ENCODE measurements at places on chromosomes 5 and 9. TPM values are rescaled to one million over a fixed set of nuclear protein-coding genes. Genes with fewer than 3 reads are reported as not detected.

The TNFSF8 gene
- 3.1 TPM for total RNA-seq

The PCDH12 gene
- 7.0 TPM for total RNA-seq

- no peak for DNase-seq
Observed at GRCh38 chr5:141919218-141920119, 4.2 kb upstream of the DELE1 start.

DNA sequence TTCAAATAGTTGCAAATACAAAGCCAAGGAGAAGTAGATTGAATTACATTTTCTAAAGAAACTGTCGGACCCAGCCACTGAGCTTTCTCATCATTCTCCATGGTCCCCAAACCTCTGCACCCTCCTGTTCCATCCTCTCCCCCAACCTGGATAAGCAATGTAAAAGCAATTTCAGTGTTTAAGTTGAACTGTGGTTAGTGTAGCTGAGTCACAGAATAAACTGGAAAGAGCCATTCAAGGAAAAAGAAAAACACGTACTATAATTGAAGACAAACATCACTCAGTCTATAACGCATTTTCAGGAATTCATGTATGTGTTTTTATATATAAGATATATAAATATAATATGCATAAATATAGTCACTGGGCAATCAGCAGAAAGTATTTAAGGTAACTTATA, 54.1 kb upstream of the TMEM161B start:
- no peak for DNase-seq

DNA sequence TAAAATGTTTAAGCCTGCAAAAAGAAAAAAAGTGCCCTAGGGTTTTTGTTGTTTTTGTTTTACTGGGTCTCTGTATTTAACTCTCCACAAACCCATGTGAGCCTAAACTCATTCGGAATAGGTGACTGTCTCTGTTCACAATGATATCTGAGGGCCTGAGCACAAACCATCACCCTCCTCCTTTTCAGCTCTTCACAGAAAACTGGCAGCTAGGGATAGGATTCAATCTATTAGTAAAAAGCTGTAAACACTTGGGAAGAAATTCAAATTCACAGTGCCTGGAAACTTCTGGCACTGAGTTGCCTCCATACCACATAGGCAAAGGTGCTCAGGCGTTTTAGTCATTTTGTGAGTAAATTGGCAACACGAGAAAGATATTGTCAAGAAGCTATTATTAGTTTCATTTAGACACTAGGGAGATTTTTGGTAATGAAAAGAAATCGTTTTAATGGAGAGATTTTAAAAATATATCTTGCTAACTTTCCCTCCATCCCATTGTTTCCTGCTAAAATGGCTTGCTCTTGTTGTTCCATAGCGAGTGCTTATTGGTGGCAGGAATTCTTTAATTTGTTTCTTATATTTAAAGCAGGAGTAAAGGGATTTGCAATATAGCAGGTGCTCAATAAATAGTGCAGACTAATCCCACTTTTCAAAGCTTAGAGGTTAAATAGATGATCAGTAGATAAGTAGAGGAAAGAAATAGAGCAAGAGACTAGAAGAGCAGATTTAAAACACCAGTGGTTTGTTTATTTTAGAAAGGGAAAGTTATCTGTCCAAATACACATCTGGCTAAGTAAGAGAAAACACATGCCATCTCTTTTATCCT, 9.7 kb downstream of the FOXD1 start:
- no peak for DNase-seq

DNA sequence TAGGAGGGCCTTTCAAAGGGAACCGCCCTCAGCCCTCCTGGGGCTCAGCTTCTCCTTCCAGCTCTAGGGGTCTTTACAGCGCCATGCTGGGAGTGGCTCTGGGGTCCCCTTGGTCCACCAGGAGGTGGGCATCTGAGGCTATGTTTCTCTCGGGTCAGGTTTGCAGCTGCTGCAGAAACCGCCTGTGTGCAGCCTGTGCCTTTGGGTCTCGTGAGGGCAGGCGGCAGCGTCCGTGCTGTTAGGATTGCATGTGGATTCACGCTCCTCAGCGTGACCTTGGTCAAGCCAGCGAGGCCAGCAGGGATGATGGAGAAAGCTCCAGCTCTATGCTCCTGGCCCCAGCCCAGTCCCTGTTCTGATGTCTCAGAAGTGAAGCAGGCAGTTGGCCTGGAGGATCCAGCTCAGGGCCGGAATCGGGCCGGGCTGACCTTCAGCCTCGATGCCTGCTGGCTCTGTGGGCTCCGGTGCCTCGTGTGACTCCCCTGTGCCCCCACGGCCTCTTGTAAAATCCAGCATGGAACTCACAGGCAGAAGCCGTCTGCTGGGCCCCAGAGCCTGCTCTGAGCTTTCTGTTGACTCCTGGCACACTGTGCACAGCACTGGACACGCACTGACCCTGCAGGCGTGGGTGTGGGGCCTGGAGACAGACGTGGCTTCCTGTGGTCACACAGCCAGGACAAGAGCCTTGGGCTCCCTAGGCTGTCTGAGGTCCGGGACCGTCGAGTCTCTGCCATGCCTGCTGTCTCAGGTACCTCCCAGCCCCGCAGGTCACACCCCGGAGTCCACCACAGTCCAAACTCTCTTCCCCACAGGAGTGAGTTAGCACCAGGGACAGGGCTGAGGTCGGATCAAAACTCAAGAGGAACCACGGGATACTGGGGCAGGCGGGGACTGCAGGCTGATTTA, 54.3 kb downstream of the TRIP13 start:
- no peak for DNase-seq

DNA sequence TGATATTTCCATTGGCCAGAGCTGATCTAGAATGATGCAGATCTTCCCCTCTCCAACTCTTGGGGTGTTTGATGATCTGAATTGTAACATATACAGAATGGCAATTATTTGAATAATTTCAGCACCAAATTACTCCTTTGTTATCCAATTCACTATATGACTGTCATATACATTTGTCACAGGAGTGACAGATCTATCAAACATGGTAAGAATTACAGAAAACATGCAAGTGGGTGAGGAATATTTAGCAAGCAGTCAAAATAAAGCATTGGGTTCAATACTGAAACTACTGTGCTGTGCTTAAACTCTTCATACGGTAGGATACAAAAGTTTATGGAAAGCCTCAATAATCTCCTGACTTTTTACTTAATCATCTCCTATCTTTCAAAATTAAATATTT, 8.8 kb downstream of the MPDZ start:
- no peak for DNase-seq

DNA sequence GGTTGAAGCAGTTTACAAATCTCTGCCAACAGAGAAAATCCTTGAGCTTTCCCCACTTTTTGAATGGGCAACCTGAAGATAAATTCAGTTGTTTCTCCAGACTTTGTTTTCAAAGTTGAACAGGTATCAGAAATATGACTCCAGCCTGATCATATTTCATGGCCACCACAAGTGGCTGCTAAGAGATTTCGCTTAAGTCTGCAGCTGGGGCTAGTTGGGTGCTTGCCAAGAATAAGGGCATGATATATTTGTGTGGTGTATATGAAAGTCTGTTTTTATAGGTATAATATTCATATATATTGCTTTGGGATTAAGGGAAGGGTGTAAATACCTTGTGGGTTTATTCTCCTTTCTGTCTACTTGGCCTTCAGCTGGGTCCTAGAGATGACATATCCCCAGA, 168.4 kb upstream of the GDNF start:
- DNase-seq = no peak
